Activated naive CD4-positive, alpha-beta T cell treated with anti-CD3 and anti-CD28 coated beads, Interleukin-2, amount 10 ng/mL, durations not matched to agents 7 days and 5 days (primary cell): ENCODE measurements at places on chromosomes 5 and 9.

DNA sequence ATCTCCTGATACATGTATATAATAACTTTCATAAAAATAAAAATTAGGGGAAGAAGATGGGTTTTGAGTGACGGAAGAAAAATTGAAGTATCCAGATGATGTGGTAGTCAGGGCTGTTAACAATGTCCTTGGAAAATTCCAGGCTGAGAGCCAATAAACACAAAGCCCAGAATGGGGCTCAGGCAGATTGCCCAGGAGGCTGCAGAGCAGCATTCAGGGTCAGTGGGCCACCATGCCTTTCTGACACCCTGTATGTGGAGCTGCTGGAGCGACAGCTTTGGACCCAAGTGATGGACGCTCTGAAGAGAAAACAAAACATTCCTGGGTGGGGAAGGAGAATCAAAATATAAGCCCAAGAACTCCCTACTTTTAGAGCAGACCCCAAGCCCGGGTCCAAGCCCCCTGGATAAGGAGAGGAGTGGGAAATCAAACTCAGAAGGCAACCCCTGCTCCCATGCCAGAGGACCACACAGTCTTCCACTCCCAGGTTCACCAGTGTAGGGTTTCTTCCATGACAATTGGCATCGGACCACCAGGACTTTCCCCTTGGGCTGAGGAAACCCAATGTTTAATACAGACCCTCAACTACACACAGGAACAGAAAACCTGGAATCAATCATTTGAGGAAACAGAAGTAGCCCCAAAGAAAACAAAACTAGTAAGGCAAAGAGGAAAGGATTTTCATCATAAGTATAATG, 45.7 kb upstream of the SPATA31C2 start:
- no peak for DNase-seq

DNA sequence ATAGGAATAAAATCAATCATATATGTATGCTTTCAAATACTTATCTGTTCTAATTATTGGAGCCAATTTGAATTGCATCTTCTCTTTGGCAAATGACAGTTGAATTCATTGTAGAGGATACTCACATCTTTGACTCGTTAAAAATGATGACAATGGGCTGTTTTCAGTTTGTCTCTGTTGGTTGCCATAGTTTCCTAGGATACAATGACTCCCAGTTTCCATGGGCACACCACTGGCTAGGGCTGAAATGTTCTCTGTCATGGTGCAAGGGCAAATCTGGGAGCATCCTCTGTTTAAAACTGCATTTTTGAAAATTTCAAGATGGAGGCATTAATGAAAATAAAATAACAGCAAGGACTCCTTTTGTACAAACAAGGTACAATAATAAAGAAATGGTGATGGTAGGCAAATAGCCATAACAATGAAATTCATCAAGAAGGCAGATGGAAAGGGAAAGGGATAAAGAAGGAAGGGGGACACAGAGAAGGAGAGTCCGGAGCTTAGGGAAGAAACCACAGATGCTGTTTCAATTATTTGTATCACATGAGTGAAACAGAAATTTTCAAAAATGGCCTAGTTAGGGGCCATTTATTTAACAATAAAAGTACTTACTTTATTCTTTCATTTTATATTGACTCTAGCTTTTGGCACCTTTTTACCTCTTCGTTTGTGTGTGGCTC, 378.8 kb upstream of the SEMA6A start:
- no peak for DNase-seq

GRCh38 chr5:65535529-65535987, 27.4 kb downstream of the CENPK start:
- DNase-seq = no peak

DNA sequence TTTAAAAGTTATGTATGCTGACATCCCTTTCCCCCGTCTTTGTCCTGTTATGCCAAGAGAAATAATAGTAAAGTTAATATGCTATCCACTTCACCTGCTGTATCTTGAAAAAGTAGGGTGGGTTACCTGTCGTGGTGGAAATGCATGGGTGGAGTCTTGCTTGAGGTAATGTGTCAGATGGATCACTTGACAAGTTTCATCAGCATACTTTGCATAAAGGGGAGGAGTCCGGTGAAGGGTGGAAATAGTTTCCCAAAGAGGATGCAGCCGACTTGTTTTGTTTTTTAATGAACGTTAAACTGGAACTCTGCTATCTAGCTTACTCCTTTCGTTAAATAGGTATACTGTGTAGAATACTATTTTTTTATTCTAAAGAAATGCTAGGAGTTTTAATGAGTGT, 9.0 kb upstream of the DMRT3 start:
- no peak for DNase-seq

- DNase-seq = no peak
Observed at GRCh38 chr5:81936066-81936465, 35.8 kb upstream of the ATG10 start.

GRCh38 chr5:81537905-81538547, 144.1 kb upstream of the ACOT12 start:
- peak; percentile 21 for DNase-seq

- DNase-seq = no peak
Observed at GRCh38 chr5:150762211-150762610, 3.4 kb upstream of the DCTN4 start.

- no peak for DNase-seq
Observed at GRCh38 chr5:149133795-149134777, 7.2 kb upstream of the ABLIM3 start.

- DNase-seq = no peak
Observed at GRCh38 chr5:82234885-82235284, 43.3 kb downstream of the RPS23 start.

GRCh38 chr9:125407974-125408900, 146.6 kb downstream of the GAPVD1 start:
- peak; percentile 82 for DNase-seq

GRCh38 chr9:133990366-133991213, 1.5 kb downstream of the VAV2 start:
- no peak for DNase-seq

DNA sequence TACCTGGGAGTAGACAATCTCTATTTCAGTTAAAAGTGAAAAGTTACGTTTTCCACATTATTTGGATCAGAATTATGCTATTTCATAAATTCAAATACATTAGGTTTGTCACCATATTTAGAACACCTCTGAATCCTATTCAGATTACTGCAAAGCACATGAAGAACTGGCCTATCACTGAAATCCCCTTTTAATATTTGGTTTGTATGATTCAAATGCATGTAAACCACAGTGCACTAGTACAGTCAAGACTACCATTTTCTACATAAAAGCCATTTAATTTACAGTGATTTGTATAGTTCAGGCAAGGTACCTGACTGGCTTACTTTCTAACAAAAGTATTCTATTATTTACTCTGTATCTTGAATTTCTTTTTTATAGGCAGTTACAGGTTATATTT, 212.5 kb downstream of the MEF2C start:
- no peak for DNase-seq

DNA sequence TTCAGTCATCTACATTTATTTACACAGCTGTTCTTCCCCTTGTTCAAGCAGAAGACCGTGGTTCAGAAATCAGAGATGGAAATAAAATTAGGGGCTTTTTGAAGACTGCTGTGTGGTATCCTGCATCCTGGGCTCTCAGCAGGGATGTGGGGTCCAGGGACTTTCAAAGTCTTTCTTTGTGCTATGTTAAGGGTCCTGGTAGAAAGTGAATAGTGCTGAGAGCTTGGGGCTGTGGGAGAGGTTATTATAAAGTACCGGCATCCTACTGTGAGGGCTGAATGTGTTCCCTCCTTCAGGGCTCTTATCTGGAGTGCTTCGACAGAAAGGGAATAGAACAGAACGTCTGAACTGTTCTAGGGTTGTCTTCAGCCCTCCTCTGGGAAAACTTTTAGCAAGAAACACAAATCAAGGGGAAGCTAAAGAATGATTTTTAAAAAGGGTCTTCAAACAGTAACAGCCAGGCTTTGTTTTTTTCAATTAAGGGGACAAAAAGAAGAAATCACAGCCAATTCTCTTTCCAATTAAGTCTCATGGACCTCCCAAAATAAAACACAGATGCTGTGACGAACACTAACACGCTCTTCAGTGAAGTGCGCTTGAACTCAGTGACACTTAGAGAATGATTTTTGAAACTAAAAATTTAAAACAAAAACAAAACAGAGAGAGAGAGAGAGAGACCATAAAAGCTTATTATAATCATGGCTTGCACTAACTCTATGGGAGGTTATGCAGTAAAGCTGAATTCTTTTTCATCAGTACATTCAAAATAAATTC, 15.7 kb upstream of the SLC1A3 start:
- no peak for DNase-seq

GRCh38 chr5:140051950-140052349, 8.9 kb upstream of the NRG2 start:
- DNase-seq = no peak

- no peak for DNase-seq
Observed at GRCh38 chr5:127358284-127358683, 67.7 kb downstream of the MEGF10 start.

DNA sequence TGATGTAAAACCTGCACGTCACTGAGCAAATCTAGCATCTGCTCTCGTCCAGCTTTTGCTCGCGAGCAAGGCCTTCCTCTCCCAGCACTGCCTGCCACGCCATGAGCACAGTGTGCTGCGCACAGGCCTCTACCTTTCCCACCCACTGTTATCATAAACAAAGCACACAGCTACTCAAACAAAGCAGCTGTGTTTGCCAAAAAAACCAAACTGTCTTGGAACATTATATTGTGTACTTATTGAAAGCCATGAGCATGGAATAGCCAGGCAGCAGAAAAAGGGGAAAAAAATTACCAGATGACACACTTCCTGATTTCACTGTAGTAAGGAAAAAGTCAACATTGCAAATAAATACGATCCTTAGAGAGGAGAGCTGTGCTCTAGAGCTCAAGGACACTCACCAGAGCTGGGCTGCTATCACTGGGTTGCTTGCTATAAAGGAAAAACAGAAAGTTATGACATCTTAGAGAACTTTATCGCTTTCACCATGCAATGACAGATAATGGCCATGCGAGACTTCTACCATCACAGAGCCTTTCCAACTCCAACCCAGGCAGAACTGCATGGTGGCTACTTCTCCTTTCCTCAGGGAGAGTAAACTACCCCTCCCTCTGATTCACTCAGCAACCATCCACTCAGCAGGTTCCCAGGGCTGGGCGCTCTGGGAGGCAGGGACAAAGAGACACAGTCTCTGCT, 69.6 kb downstream of the EPB41L4B start:
- no peak for DNase-seq

GRCh38 chr9:119801311-119801710, 432.1 kb upstream of the BRINP1 start:
- no peak for DNase-seq

DNA sequence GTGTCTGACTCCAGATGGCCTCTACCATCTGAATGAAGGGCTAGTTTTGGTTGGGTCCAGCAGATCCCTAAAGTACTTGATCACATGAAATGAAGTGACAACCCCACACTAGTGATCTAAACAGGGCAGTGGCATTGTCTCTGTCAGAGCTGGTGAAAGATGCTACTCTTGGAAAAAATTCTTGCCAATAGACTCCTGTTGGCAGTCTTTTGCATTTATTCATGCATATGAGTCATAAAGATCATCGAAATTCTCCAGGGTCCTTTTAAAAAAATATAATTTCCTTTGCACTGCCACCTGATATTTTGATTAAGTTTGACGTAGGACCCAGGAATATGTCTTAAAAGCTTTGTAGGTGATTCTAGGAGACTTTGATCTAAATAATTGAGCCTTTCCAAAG, 135.1 kb upstream of the ELL2 start:
- DNase-seq = no peak

DNA sequence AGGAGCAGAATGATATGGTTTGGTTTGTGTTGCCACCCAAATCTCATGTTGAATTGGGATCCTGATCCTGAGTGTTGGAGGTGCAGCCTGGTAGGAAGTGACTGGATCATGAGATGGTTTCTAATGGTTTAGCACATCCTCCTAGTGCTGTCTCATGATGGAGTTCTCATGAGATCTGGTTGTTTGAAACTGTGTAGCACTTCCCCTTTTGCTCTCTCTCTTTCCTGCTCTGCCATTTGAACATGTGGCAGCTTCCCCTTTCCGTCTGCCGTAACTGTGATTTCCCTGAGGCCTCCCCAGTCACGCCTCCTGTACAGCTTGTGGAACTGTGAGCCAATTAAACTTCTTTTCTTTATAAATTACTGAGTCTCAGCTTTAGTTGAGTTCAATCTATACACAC, 756.8 kb upstream of the CDH6 start:
- DNase-seq = no peak

DNA sequence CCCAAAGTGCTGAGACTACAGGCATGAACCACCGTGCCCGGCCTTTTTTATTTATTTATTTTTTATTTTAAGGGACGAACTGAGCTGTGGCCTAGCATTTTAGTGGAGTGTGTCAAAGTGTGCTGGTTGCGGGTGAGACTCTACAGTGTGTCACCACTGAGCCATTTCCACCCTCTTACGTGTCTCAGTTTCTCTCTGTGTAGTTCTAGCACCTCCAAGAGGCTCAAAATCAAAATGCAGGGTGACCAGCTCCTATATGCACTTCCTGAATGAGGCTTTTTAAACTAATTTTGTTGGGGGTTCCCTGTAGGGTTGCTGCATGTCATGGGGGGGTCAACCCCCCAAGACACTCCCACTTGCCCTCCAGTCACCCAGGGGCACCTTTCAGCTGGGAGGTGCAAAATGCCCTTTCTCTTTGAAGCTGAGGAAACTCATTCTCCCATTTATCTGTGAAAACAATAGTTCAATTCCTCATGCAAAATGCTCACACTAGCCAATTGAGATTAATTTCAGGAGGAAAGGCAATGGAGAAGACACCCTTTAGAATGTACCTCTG, 69.3 kb downstream of the COL15A1 start:
- no peak for DNase-seq

GRCh38 chr9:135809166-135809565, 98.2 kb downstream of the CAMSAP1 start:
- no peak for DNase-seq

- no peak for DNase-seq
Observed at GRCh38 chr5:60260658-60261057, 367.1 kb upstream of the PDE4D start.

DNA sequence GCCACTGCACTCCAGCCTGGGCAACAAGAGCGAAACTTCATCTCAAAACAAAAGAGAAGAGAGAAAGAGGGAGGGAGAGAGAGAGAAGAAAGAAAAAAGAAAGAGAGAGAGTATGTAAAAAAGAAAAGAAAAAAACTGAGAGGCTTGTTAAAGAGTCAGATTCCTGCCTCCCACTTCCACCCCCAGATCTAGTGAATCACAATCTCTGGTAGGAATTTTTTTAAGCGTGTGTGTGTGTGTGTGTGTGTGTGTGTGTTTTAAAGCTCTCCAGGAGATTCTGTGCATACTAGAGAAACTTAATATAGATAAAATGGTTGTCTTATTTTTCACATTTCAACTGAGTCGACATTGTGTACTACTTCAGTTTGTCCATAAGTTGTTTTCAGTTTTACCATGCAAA, 32.0 kb downstream of the SAR1B start:
- no peak for DNase-seq

- no peak for DNase-seq
Observed at GRCh38 chr9:100431886-100432285, 4.9 kb downstream of the MSANTD3 start.

GRCh38 chr9:86754581-86755560, 192.4 kb downstream of the GAS1 start:
- no peak for DNase-seq

GRCh38 chr9:72297516-72297915, 67.5 kb downstream of the ZFAND5 start:
- DNase-seq = no peak
